ENCODE measurements at places on chromosomes 4 and X.

DNA sequence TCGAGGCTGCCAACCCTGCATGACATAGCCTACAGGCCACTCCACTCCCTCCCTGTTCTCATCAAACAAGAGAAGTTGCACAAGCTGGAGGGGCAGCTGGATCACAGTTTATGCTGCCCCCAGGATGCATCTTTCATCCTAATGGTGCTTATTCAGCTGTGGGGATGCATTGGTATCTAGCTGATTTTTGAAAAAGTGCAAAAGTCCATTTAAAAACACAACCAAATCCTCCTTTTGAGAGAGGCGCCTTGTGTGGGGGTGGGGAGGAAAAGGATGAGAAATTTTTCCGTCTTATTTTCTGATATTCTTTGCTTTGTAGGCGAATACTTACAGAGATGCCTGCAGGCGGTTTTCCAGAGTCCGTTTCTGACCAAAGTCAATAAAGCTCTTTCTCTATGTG, 276.4 kb upstream of the BOD1L1 start:
- ATAC-seq, result no peak

DNA sequence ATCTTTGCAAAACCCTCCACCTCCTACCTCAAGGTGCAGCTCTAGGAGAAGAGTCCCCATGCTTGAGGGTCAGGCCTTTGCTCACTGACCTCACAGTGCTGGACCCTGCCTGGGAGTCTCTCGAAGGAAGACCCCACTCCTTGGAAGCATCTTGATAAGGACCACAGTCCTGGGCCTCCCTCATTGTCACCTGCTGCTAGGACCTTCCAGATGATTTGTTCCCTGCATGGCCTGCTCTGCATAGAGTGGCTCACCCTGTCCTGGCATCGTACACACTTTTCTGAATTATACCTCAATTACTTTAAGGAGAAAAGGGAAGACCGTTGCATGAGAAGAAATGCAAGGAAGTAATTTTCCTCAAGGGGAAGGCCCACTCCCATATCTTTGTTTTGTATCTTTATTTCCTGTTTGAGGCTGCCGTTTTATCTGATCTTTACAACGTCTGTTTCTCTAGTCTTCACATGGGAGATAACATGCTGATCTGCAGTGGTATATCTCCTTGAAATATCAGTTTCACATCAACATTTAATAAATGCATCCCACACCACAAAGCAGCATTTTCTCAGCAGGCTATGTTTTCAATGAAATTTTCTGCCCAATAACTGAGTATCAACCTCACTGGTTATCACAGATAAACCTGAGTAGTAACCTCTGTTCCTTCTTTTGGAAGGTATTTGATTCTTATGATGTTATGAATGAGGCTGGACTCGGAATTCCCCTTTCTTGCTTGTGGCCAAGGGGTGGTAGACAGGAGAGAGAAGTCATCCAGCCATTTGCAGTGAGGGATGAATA, 15.0 kb upstream of the AKAP17A start:
- ATAC-seq, result no peak

DNA sequence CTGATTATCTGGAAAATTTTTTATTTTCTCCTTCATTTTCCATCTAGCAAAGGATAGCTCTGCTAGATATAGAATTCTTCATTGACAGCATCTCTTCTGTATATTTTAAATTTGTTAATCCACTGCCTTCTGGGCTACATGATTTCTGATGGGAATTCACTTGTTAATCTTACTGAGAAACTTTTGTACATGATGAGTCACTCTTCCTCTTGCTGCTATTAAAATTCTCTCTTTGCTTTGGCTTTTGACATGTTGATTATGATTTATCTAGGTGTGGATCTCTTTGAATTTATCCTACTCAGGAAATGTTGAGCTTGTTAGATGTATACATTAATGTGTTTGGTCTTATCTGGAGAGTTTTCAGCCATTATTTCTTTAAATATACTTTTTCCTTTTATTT, 27.5 kb downstream of the OR13H1 start:
- ATAC-seq, result no peak

DNA sequence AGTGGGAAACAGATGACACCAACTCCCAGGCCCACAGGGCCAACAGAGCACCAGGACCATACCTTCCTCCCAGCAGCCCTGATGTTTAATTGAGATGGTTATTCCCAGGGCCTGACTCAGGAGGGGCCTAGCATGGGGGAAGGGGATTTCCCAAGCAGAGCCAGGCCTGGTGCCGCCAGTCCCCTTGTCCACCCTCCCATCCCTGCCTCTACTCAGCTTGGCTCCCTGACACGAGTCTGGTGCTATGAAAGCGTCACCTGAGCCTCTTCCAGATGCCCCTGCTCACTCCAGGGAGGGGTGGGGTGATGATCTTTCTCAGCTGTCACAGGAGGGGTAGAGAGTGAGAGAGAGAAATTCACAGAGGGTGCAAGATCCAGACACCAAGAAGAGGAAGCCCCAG, 72.7 kb downstream of the EFNB1 start:
- ATAC-seq, result peak; percentile 81

DNA sequence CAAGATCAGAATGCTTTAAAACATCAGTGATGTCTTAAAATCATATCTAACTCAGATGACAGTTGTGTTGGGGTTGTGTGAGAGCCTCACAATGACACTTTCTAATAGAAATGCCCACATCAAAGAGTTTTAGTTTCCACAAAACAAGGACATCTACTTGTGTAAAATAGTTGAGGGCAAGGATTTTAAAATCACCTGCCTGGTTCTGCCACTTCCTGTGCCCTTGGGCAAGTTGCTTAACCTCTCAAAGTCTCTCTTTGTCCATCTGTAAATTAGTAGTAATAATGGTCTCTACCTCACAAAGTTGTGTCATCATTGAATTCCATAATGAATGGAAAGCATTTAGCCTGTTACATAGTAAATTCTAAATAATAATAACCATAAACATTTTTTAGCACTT, 41.9 kb upstream of the RELL1 start:
- no peak for ATAC-seq

DNA sequence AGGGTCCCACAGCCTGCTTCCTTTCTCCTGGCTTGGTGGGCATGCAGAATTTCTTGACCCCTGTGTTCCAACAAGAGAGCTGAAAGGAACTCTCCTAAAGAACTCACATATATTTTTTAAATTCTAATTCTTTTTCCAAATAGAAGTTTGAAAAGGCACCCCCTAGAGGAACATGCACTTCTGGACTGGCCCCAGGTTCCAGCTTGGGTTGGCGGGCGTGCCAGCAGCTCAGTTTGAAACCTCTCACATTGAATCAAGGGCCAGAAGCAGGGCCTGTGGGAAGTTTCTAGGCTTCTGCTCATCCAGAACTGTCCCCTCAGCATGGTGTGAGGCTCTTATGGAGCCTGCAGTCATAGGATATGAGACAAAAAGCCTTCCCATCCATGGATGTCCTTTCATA, 132.6 kb downstream of the ATG4A start:
- ATAC-seq, result no peak

DNA sequence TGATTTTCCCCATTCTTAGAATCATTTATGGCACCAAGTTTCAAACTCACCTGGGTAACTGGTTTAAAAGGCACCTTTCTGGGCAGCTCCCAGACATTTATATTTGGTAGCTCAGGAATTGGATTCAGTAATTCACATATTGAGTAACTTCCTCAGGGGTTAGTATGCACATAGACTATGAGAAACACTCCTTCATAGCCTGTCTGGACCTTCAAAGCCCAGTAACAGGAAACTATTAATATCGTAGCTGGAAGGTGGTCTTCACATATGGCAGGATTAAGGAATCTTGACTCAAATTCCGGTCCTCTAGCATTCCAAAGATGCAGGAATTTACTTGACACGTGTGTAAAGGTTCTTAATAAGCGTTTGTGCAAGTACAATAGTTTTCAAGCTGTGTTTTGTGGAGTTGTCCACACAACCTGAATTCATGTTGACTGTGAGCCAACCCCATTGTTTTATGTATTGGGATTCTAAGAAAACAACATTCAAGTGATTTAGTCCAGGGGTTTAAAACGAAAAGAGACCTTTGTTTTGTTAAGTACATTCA, 78.4 kb downstream of the PLS3 start:
- no peak for ATAC-seq

DNA sequence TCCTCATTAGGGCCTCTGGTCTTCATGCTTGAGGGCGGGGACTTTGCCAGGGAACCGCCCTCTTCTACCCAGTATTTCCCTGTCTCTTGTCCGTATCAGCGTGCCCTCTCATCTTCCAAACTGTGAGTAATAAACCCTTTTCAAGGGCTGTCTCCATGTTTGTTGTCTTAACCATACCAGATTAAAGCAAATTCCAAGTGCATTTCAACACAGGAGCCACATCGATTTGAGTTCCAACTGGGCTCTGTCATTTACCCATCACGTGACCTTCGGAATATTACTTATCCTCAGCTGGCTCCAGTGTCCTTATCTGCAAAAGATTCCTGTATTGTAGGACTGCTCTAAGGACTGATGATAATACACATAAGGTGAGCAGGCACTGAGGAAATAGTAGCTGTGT, 6.4 kb upstream of the PHEX start:
- ATAC-seq, result no peak

DNA sequence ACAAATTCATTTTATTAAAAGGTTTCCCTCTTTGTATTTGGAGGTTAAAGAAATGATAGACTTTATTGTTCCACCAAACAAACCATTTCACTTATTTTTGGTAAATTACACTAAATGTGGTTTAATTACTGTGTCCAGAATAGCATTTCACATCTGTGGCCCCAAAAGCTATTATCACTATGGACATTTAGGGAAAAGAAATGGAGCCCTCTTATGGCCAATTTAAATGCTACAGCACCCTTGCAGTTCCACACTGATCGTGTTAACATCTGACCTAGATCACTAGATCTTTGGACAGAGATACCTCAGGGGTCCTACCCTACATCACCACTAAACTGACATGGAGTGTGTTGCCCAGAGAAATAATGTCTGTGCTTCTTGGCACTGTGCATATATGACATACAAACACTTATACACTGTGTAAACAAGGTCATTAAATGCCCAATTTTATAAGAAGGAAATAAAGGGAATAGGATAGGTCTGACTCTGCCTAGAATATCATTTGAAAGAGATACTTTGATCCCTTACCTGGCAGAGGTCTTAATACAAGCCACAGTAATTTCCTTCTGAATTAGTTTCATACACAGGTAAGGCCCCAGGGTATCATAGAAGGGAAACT, 163.9 kb downstream of the KDR start:
- no peak for ATAC-seq

- peak; percentile 8 for ATAC-seq
These were observed 785 bp upstream of the EFNB1 start for GRCh38 chrX:68827848-68828624.
